GM12878 (cell line): ENCODE measurements at places on chromosomes 3 and 15. TPM values are rescaled to one million over a fixed set of nuclear protein-coding genes. Genes with fewer than 3 reads are reported as not detected.

Gene GPR62
- not detected in 2 replicates for polyA plus RNA-seq

Gene LRRN1
- not detected in 2 replicates for polyA plus RNA-seq

Gene SAMMSON
- polyA plus RNA-seq, result not detected in 2 replicates

Gene BCL6
- polyA plus RNA-seq, result 0.08 and 0.11 TPM in 2 replicates

Gene RIOX2
- polyA plus RNA-seq, result 42.5 and 45.6 TPM in 2 replicates
